HuH-7.5 (cell line): ENCODE measurements at places on chromosomes 3 and 15.

- no peak for DNase-seq
Observed at GRCh38 chr3:113212150-113212843, 940 bp downstream of the BOC start.

GRCh38 chr15:67082007-67082536, 16.7 kb downstream of the SMAD3 start:
- peak; percentile 64 for DNase-seq

- peak; percentile 91 for DNase-seq
Observed at GRCh38 chr3:50542177-50543034, 25.1 kb downstream of the C3orf18 start.

DNA sequence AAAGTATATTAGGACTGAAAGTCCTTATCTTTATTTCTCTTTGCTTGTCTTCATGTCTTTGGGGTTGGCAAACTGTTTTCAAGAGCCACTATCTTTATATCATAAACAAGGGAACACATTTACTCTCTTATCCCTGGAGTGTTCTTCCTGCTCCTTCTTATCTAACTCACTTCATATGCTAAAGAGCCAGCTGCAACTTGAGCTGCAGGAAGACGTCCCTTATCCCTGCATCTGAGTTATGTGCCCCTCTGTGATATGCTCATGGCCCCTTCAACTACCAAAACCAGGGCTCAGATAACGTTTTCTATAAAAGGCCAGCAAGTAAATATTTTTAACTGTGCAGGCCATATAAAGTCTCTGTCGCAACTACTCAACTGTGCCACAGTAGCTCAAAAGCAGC, 137.0 kb upstream of the CRBN start:
- DNase-seq, result no peak

DNA sequence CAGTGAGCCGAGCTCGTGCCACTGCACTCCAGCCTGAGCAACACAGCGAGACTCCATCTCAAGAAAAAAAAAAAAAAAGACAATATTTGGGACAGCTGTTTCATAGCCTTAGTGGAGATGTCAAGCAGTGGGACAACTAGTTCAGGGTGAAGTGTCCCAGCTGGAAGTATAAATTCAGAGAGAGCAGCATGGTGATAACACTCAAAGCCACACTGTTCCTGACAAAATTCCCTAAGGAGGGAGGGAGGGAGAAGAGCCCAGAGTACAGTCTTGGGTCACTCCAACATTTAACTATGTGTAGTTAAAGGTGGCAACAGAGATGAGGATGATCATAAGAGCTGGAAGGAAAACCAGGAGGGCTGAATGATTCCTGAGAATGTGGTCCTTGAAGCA, 21.1 kb upstream of the IP6K2 start:
- no peak for DNase-seq

DNA sequence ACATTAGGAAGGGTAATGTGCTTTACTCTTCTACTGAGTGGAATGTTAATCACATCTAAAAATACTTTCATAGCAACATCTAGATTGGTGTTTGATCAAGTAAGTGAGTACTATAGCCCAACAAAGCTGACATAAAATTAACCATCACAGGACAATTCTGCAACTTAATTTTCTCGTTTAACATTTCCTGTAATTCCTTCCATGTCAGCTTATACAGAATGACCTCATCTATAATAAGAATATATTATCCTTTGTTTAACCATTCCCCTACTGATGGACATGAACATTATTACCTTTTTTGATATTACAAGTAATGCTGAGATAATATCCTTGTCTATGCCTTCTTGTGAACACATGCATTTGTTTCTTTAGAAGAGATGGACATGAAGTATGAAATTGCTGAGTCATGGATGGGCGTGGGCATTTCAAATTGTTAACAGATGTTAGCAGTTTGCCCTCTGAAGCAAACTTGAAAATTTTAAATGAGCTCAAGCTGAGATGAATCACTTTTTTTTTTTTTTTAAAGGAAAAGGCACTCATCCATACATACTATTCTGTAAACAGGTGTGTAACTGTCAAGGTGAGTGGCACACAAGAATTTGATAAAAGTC, 85.1 kb downstream of the OXNAD1 start:
- DNase-seq, result no peak

DNA sequence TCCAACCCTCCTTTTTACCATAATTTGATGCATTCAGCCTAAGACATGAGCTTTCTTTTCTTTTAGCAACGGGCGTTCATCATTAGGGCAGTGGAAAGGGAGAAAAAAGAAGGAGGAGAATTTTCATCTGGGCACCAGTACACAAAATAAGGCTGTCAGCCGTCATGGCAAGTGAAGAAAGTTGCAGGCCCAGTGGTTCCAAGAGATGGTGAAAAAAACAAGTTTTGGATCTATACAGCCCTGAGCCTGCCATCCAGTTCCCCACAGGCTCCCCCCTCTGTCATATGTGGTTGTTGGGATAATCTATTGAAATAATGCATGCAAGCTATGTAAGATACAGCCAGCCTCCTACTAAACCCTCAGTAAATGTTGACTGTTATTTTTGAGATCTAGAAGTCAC, 500.6 kb upstream of the PROK2 start:
- no peak for DNase-seq
